ENCODE measurements at places on chromosomes 5 and 9. TPM values are rescaled to one million over a fixed set of nuclear protein-coding genes. Genes with fewer than 3 reads are reported as not detected.

Gene PTPRD
- total RNA-seq = not detected

Gene STK10
- 879 TPM for total RNA-seq

- no peak overlapping the region for H3K27ac ChIP-seq
- DNase-seq = no peak
- no peaks in the 10 kb centered on the region for H3K27me3 ChIP-seq
These were observed 19.9 kb downstream of the CSF1R start for GRCh38 chr5:150066436-150066835.

Gene BAAT
- total RNA-seq = not detected

DNA sequence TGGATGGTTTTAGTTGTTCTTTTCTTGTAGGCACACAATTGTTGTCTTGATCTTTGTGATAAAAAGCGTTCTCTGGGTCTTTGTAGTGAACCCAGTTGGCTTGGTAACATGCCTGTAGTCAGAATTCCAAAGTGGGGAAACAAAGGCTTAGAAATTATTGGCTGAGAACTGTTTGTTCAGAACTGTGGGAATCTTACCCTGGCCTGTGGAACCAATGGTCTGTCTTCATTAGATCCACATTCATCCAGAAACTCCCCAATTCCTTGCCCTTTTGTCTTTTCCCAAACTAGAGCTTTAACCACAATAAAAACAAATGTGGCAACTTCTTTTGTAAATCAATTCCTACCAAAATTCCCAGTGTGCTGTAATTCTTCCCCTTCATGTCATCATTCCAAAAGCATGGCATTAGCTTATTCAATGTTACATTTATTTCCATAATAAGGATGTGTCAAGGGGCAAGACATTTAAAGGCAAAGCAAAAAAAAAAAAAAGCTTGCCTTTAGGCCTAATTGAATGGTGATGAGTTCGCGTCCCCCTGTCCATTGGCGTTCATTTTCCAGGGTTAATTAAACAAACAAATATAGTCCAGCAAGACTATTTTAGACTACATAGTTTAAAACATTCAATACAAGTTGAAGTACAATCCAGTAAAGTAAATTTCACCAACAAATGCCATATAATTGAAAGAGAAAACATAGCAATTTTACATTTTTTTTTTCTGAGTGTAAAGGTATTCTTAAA lies 249.8 kb upstream of the ZNF608 start:
- H3K27me3 ChIP-seq = no peaks in the 10 kb centered on the region
- H3K4me3 ChIP-seq = no peak overlapping the region
- no peak overlapping the region for H3K27ac ChIP-seq
- no peaks in the 10 kb centered on the region for H3K4me1 ChIP-seq

Gene C5orf46
- total RNA-seq = not detected

DNA sequence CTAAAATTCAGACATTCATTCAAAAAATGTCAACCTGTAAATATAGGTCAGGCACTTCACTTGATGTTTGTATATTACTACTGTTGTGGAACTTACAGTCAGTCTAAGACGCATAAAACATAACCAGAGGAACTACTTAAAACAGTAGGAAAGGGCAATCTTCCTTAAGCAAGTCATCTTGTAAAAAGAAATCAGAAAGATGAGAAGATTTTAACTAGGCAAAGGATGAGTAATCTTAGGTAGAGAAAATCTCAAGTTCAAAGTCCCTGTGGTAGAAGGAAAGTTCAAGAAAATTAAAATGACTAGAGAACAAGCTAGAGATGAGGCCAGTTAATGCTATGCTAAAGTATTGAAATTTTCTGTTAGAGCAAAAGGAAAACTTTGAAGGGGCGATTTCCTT lies 152.4 kb downstream of the RAPGEF6 start:
- no peaks in the 10 kb centered on the region for H3K27me3 ChIP-seq
- H3K4me3 ChIP-seq = no peak overlapping the region
- no peaks in the 10 kb centered on the region for H3K4me1 ChIP-seq
- H3K36me3 ChIP-seq = peaks cover 48% of the 10 kb centered on the region
- H3K27ac ChIP-seq = no peak overlapping the region

DNA sequence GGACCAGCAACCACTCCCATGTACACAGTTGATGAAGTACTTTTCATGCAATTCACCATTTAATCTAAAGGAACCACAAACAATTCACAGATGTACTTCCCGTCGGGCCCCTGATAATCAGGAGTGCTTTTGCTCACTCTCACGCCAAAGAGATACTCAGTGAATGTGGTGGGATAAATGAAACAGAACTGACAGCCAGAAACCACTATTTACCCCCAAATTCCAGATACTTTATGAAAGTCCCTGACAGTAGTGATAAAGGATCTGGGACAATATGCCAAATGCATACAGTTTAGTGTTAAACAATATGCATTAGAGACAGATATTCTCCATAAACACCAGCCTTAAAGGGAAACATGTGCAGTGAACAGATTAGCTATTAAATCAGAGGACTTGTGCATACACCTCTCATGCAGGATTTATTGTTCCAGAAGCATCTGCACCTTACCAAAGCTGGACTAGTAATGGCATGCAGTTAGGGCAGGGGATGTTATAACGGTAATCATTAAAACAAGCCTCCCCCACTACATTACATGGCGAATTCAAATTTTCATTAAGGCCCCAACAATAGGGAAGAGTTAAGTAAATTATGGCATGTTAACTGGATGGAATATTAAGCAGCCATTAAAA lies 74.0 kb upstream of the SLC25A51 start:
- no peaks in the 10 kb centered on the region for H3K4me1 ChIP-seq
- H3K4me3 ChIP-seq = no peak overlapping the region
- no peaks in the 10 kb centered on the region for H3K27me3 ChIP-seq
- DNase-seq = no peak

DNA sequence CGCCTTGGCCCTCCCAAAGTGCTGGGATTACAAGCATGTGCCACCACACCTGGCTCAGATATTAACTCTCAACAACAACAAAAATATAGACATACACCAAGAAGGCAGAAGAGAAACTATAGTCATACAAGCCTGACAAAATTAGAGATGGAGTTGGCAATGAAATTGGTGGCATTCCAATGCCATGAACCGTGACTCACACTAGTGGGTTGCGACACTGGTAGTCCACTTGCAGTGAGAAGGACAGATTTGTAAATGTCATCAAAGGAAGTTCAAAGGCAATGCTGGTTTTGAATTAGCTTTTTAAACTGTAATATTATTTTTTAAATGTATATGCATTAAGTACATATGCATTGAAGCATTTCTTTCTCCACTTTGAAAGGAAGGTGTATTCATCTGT lies 8.5 kb upstream of the DNAJC25 start:
- H3K4me1 ChIP-seq = no peaks in the 10 kb centered on the region
- no peak overlapping the region for H3K27ac ChIP-seq
- H3K36me3 ChIP-seq = no peaks in the 10 kb centered on the region
- DNase-seq = no peak

DNA sequence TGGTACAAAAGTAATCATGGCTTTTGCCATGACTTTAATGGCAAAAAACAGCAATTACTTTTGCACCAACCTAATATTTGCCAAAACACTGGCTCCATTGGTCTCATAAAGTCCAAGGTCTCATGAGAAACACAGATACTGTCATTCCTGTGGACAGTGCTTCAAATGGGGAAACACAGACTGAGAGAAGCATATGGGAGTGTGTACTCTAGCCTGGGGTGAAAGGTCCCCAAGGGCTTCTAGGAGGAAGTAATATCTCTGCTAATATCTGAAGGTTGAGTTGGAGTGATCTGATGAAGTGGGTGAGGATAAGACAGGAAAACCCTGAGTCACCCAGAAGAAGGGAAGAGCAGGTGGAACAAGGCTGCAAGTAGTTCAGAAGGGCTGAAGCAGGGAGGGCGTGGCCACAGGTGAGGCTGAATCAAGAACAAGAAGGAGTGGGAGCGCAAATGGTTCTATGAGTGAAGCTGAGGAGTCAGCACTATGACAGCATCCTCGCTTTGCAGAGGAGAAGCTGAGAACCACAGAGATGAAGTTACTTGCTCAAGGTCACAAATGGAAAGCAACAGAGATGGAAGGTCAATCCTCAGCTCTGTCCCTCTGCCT lies 164.1 kb downstream of the ASTN2 start:
- no peaks in the 10 kb centered on the region for H3K36me3 ChIP-seq
- H3K4me3 ChIP-seq = no peak overlapping the region
- H3K27me3 ChIP-seq = no peaks in the 10 kb centered on the region
- no peak for DNase-seq
- H3K4me1 ChIP-seq = no peaks in the 10 kb centered on the region
